Brain (organoid and tissue), 16 donors: ENCODE measurements at places on chromosomes 2 and 18. TPM values are rescaled to one million over a fixed set of nuclear protein-coding genes. Genes with fewer than 3 reads are reported as not detected.

DNA sequence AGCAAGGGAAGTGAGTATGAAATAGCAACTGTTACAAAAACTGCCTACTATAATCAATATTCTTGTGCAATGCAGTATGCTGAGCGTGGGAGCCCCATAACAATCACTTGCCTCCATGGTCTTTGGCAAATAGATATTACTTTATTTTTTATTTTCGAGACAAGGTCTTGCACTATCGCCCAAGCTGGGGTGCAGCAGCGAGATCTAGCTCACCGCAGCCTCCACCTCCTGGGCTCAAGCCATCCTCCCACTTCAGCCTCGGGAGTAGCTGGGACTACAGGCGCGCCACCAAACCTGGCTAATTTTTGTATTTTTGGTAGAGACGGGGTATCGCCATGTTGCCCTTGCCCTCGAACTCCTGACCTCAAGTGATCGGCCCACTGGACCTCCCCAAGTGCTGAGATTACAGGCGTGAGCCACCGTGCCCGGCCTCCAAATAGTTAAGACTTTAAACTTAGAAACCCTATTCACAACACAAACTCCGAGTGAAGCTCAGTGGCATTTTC is 1.2 kb upstream of the CCNT2 start:
- no peak for DNase-seq

Gene ELOA2
- polyA plus RNA-seq: not detected

DNA sequence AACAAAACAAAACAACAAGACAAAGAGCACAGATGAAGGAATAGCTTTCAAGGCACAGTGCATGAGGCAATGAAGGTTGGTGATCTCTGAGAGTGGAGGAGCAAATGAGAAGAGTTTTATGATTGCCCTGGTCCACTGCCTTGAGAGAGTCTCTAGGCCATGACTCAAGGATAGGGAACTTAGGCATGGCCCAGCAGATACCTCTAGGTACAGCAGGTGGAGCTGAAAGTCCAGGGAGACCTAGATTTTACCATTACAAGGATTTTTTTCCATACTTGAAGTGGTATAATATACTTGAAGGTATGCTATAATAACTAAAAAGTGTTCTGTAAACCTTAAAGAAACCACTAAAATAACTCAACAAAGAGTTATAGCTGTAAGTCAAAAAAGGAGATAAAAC is 239.5 kb upstream of the KLHL29 start:
- DNase-seq: no peak

Gene TUBA3D
- 0.36 TPM for polyA plus RNA-seq

Gene NAT8
- polyA plus RNA-seq: not detected

- no peak for DNase-seq
These were observed 23.8 kb downstream of the GRHL1 start for GRCh38 chr2:9975328-9975727.
